ENCODE measurements at places on chromosomes 11 and 22.
A peak's percentile ranks its signal among the peaks of the same experiment; 100 is the strongest.

GRCh38 chr11:58945663-58946062 is 6.4 kb downstream of the GLYATL1 start:
- no peaks in the 10 kb centered on the region for H3K36me3 ChIP-seq
- H3K4me3 ChIP-seq: no peak overlapping the region
- H3K27me3 ChIP-seq: peaks cover 22% of the 10 kb centered on the region
- no peaks in the 10 kb centered on the region for H3K4me1 ChIP-seq

DNA sequence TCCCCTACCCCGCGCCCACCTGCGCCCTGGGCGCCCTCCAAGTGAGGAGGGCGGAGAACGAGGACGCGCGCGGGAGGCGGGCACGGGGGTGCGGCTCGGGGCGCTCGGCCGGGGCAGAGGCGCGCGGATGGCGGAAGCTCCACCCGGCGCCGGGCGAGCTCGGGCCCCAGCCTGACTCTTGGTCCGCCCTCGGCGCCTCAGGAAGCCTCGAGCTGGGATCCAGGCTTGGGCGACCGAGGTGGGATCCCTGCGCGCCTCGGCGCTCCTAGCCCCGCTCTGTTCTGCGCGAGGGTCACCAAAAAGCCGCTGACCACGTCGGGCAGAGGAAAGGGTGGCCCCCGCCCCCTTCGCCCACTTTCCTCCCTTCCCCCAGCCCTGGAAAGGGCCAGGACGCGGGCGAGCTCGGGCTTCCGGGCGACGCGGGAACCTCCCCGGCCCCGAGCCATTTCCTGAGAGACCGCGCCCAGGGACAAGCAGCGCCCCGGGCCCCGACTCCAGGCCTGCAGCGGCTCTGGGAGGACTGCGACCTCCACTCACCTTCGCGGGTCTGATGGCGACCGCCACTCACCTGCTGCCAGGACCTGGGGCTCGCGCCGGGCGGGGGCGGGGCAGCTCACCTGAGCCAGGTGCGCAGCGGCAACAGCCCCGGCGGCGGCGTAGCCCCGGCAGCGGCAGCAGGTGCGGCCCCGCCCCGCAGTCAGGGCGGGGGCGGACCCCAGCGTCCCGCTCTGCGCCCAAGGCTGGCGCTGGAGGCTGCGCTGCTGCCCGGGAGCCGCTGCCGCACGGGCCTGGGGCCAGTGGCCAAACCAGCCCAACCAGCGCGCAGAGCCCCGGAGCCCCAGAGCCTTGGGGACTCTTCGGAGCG is 2.2 kb upstream of the SIGIRR start:
- peak overlapping the region; percentile 80 for H3K4me3 ChIP-seq
- no peaks in the 10 kb centered on the region for H3K36me3 ChIP-seq
- DNase-seq: peak; percentile 79

GRCh38 chr22:41021613-41022454 is 70.6 kb upstream of the EP300 start:
- no peaks in the 10 kb centered on the region for H3K36me3 ChIP-seq
- H3K4me3 ChIP-seq: peak overlapping the region; percentile 76
- peaks cover 12% of the 10 kb centered on the region for H3K4me1 ChIP-seq
- DNase-seq: peak; percentile 61
- peak overlapping the region; percentile 84 for H3K27ac ChIP-seq

DNA sequence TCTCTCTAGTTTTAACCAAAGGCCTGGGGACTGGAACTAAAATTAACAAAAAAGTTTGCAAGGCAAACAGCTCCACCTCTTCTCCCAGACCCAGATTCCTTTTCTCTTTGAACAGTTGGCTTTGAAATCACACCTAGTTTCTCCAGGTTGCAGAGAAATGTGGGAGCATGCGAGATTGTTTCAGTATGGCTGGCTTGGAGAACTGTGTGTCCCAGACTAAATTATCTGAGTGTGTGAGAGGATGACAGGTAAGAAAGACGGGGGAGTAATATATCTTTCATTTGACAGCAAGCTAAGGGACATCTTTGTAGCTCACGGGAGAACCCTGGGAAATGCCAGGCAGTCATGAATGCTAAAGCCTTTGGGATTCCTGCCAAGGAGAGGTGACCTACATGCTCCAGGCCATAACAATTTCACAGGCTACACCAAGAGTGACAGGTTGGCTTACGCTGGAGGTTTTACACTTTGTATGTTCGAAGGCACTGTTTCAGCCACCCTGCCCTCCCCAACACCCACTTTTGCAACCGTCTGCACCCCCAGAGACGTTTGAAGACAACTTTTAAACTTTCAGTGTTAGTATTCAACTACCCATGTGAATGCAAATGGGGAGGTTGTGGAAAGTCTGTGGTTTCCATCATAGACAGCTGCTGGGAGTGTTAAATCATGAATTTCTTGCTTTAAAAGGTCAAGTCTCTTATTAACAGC is 109.3 kb upstream of the SNX19 start:
- no peak overlapping the region for H3K4me3 ChIP-seq
- H3K27ac ChIP-seq: no peak overlapping the region
- DNase-seq: peak; percentile 36
- H3K27me3 ChIP-seq: peaks cover 46% of the 10 kb centered on the region
- no peaks in the 10 kb centered on the region for H3K36me3 ChIP-seq

Data from PC-3 (cell line).